Stimulated activated CD8-positive, alpha-beta memory T cell treated with anti-CD3 and anti-CD28 coated beads, Interleukin-7, amount 100 ng/mL, for 1 hour (primary cell): ENCODE measurements at places on chromosomes 3 and 15.

GRCh38 chr3:123449997-123450604, 1.2 kb upstream of the ADCY5 start:
- DNase-seq: no peak

DNA sequence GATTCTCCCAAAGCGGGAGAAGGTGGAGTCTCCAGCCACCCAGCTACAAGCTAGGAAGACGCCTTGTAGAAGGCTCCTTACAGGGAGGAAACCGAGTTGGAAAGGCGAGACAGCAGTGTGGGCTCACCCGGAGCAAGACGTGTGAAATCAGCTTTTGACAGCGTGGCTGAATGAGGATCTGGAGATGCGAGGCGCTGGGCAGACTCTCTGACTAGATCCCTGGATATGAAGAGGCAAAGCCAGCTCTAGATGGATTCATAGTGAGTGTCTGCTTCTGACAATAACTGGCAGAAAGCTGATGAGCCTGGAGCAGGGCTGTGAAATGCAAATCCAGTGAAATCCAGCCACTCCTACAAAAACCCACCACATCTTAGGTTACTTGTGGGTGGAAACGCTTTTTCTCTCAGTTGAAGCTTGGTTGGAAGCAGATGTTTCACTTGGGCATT, 41.0 kb downstream of the GOLGA6A start:
- DNase-seq: no peak

GRCh38 chr15:24857763-24858162, 97.0 kb upstream of the SNRPN start:
- DNase-seq: no peak

DNA sequence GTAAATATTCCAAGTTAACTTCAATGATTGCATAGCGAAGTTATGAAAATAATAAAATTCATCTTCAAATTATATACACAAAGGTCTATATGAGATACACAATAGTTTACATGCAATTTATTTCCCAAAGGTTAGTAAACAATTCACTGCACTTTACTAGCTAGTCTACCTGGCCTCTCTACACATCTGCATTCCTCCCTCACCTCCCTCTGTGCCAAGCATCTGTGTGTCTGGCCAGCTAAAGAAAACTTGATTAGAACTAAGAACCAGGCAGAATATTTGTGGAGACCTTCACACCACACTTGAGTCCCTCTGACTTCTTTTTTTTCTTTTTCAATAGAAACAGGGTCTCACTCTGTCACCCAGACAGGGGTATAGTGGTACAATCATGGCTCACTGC, 61.4 kb downstream of the LRRFIP2 start:
- no peak for DNase-seq

DNA sequence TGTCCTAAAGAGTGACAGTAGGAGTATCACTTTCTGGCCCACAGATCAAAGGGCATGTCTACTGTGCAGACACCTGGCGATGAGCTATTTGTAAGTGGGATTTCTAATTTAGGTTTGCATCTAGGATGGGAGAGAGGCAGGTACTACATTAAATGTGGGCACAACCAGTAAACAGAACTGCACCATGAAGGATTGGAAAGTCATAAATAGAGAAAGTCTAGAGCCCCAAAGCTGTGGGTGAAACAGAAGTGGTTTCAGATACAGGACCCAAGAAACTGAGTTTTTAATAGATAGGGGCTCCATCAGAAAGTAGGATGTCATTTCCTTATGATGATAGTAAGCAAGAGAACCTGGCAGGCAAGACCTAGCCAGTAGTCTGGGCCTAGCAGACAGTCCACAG, 35.2 kb upstream of the SPPL2A start:
- no peak for DNase-seq

- no peak for DNase-seq
Measured at GRCh38 chr3:99434190-99434589, 204.2 kb upstream of the COL8A1 start.

DNA sequence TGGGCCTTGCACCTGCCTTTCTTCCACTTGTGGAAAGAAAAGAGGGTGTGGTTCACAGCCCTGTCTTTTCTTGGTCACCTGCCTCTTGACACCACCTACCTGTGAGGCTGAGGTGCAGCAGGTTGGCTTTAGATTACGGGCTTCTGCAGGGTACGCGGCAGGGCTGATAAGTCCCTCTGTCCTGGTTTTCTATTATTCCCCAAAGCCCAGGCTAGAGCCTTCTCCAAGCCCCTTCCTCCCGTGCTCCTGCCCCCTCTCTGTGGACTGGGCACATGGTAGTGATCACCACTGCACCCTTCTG, 44.8 kb upstream of the HACD2 start:
- no peak for DNase-seq

GRCh38 chr15:40407330-40407990, 1.9 kb downstream of the IVD start:
- no peak for DNase-seq

GRCh38 chr15:50164458-50164857, 17.5 kb upstream of the SLC27A2 start:
- no peak for DNase-seq

DNA sequence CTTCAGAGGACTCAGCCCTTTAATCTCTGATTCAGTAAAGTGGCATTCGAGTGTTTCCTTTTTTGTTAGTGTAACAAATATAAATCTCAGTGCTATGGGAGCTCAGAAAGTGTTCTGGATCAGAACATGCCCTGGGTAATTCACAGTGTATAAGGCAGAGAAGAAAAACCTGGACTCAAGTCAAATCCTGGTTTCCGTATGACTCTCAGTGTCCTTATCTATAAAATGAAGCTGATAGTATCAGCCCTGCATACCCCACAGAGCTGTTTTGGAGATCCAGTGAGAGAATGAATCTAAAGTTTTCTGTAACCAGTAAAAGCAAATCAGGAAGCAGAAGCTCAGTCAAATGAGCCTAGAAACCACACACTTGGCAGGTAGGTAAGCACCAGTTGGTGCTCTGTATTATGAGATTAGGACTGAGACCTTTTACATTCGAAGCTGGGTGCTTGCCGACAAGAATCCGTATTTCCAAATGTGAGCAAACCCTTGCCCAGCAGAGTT, 67.2 kb downstream of the IL1RAP start:
- no peak for DNase-seq

DNA sequence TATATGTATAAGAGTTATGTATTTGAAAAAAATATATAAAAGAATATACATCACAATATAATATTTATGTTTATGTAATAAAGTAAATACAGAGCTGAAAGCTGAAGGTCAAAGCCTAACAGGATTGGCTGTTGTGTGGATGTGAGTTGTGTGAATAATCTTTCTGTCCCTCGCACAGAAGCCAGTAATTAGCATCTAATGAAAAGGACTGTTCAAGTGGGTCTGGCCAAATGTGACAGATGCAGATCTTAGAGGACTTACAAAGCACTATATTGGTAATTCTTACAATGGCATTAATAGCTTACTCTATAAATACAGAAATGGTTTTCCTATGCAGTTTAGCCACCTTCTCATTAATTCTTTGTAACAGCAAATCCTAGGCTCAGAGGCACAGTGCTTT, 2.4 kb downstream of the MKRN3 start:
- no peak for DNase-seq

- DNase-seq: no peak
Measured at GRCh38 chr3:106345353-106346027, 476.7 kb upstream of the CBLB start.

DNA sequence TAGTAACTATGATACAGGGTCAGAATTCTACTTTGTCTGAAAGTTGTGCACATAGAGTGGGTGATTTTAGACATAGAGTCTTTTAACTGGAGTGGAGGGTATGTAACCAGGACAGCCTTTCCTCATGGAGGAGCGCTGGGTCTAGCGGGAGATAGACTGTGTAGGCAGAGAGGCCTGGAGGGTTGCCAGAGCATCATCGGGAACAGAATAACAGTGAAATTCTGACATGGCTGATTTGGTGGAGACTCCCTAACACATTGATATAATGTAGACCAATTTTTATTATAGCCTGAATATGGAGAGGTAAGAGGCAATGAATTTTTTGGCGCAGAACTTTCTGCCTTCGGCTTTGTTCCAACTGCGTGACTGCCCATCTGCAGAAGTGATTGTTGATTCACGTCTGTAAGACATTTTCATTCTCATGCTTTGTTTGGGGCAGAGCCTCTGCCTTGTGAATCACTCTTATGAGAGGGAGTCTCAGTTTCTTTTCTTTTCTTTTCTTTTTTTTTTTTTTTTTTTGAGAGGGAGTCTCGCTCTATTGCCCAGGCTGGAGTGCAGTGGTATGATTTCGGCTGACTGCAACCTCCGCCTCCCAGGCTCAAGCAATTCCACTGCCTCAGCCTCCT, 16.0 kb downstream of the LPP start:
- DNase-seq: no peak

- no peak for DNase-seq
Measured at GRCh38 chr3:55484801-55485791, 2.0 kb downstream of the WNT5A start.

DNA sequence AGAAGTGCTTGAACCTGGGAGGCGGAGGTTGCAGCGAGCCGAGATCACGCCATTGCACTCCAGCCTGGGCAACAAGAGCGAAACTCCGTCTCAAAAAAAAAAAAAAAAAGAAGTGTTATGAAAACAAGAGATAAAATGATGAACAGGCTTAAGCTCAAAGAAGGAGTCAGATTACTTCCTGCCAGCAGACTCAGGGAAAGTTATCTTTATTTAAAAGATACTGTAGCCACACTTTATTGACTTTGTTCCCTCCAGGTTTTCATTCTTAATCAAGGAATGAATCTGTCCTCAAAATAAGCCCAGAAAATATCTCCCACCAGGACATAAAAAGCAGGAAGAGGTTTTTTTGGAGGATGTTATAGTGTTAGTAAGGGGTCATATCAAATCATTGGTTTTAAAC, 176.5 kb upstream of the KCNMB2 start:
- no peak for DNase-seq

GRCh38 chr3:66037330-66037985, 1.3 kb downstream of the MAGI1 start:
- no peak for DNase-seq

DNA sequence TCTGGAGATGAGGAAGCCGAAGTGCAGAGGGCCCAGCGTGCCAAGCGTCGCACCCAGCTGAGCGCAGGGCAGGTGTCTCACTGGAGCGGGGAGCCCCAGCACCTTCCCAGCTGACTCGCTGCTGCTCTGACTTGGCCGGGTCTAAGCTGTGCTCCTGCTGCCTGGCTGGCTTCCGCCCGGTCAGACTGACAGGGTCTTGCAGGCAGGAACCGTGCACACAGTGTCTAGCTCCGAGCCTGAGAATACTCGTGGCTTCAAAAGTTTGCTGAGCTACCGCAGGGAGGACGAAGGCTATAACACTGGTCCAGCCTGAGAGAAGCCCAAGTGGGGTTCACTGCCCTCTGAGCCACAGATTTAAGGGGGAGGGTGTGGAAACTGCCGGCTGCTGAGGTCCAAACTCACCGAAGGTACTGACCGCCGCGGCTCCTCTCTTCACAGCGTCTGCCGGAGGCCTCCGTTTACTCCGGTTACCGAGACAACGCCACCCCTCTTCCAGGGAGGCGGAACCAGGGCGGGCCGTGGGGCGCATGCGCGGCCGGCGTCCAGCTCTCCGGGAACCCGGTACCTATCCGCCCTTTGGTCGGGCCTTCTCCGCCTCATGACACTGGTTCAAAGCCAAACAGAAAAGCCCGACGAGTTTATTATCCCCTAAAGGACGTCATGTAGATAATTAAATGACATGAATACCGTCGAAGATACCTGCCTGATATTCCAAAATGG, at the start of gene CFAP44:
Gene CFAP44 (minus strand): TSS at position 443 of the 720 bp plus-strand sequence. CDS start 7,829 bp downstream, outside the sequence.
- peak; percentile 23 for DNase-seq

DNA sequence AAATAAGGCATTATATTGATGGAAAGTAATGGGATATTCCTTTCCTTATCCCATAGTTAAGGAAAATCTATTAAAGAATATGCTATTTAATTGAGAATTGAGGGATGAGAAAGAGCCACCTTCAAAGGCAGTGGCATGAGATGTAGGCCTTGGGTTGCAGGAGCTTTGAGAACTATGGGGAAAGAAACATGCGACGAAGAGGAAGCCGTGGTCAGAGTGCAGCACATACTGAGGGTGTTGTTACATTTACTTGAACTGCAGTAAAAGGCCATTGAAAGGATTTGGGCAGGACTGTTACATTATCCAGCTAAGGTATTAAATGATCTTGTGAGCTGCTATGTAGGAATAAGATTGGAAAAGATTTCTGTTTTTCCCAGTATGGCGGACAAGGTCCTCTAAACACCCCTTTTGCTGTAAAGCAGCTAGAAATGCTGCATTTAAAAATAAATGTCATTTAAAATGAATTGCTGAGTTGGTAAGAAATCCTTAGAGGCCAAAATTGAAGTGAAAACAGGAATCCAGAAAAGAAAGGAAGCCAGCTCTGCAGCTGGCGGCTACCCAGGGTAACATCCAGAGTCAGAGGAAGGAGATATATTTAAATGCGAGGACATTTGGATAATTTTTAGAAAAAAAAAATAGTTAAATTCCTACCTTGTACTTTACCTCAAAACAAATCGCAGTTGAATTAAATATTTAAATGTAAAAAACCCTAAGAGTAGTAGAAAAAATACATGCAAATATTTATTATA, 61.7 kb downstream of the IL1RAP start:
- DNase-seq: no peak

- DNase-seq: no peak
Measured at GRCh38 chr3:116863822-116864589, 154.4 kb downstream of the TUSC7 start.

- DNase-seq: no peak
Measured at GRCh38 chr3:9351709-9352126, 11.1 kb upstream of the THUMPD3 start.

- no peak for DNase-seq
Measured at GRCh38 chr3:142976621-142977398, 13.3 kb upstream of the PAQR9 start.

DNA sequence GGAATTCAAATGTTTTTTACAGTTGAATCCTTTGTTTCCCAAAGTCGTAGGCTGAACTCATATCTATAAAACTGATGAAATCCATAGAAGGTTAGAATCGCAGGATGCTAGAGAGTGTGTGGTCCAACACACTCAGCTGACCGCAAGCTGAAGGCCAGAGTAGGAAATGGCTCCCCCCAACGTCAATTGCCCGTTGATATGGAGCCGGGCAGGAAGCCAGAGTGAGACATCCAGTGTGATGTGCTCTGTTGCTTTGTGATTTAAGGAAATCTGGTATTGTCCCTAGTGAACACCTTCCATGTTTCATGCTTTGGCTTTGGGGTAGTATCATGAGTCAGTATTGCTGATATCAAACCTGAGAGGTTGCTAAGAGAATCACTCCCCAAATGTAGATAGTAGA, 5.8 kb upstream of the MEX3B start:
- no peak for DNase-seq

DNA sequence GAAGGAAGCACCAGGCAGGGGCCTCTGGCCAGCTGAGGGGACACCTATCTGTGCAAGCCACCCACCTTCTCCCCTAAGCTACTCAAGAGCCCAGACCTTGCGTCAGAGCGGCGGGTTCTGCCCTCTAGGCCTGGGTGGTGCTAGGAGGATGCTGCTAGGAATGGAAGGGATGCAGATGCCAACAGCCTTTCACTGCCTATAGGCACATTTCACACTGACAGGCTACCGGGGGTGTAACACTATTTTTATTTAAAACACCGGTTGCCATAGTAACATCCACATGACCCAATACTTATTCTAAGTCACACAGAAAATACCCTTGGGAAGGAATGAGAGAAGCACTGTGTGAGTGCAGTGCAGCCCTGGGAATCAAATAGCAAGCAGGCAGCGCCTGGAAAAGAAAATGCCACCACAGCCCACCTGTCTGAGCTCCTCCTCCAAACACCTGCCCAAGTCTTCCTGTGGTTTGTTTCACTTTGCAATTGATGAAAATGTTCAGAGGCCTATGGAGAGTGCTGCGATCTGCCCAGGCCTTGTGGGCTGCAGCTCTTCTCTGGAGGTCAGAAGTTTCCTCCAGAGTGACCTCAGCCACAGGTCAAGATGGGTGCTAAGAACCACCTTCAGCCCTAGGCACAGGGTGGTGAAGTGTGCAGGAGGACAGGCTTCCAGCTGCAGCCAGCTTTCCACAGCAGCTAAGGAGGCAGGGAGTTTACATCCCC, 113.5 kb upstream of the TOPAZ1 start:
- no peak for DNase-seq
